ENCODE measurements at places on chromosomes 2 and 18.
A peak's percentile ranks its signal among the peaks of the same experiment; 100 is the strongest.

GRCh38 chr18:72652990-72653593, 109.0 kb upstream of the CBLN2 start:
- no peak for DNase-seq

DNA sequence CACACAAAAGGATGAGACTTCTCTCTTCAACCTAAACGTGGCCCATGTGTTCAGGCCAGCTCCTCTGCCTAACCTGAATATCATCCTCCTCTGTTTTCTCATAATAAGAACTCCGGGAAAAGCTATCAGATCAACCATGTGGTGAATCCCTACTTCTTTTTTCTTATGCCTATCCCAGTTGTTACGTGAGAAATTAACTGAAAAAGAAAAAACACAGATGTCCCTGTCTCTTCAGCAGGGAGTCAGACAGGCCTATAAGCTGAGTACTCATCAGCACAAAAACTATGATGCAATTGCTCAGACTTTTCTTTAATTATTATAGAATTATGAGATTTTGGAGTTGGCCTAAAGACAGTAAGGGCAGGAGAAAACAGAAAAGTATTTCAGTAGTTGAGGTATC, 613.0 kb upstream of the FSHR start:
- DNase-seq, result no peak

DNA sequence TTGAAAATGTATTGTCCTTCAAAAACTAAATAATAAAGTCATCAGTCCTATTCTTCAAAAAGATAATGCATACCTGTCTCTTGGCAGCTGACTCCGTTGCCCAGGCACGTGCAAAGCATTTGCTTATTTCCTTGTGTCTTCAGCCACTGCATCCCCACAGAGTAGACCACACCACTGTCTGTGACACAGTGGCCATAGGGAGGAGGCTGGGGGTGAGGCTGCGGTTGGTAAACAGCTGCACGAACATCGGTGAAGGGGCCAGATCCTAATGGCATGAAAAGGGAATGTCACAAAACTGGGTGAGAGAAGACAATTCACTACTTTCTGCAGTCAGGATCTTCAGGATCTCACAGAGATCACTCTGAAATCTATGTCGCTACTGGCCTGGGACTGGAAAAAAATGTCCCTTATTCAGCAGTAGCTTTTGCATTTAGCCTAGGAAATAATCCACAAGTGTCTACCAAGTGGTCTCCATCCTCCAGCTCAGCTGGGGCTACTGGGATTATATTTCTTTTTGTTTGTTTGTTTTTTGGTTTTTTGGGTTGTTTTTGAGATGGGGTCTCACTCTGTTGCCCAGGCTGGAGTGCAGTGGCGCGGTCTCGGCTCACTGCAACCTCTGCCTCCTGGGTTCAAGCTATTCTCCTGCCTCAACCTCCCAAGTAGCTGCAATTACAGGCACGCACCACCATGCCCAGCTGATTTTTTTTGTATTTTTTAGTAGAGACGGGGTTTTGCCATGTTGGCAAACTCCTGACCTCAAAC, 10.7 kb downstream of the FN1 start:
- no peak for DNase-seq

GRCh38 chr2:102636283-102636907, 17.0 kb downstream of the SLC9A2 start:
- DNase-seq, result no peak

- peak; percentile 42 for DNase-seq
Measured at GRCh38 chr2:105895990-105896764, 151.5 kb downstream of the NCK2 start.

DNA sequence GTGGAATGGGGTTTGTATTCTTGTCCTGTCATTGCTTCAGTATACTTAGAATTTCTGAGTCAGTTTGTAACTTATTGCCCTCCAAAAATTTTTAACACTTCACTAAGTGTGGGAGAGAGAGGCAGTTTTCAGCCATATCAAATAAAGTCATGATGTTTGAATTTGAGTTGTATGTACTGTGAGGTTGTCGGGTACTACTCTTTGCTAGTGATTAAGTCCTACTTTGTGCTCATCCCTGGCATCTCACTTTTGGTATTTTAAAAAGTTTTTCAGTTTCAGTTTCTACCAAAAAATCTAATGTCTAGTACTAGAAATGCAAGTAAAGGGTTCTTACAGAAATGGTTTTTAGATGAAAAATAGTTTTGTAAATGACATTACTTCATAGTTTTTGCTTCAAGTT, 40.7 kb downstream of the EIF5B start:
- DNase-seq, result no peak

DNA sequence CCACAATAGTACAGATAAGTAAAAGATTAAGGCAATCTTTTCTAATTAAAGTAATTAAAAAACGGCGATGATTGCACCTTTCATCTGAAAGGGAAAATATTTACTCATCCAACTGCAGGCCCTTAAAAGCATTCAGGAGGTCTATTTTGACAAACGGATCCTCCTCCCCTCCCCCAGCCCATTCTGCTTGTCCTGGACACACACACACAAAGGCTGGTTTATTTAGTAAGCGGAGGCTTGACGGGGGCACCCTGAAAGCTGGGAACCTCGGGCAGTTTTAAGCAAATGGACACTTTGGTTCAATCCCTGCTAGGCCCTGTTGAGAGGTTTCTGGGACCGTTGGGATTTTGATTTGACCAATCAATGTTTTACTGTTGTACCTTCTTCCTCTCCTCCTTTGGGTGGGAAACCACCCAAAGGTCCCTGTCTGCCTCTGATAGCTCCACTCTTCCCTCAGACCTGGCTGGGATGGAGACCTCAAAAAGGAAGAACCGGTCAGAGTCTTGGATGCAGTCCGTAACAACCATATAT, 135.8 kb upstream of the HAAO start:
- DNase-seq, result no peak

DNA sequence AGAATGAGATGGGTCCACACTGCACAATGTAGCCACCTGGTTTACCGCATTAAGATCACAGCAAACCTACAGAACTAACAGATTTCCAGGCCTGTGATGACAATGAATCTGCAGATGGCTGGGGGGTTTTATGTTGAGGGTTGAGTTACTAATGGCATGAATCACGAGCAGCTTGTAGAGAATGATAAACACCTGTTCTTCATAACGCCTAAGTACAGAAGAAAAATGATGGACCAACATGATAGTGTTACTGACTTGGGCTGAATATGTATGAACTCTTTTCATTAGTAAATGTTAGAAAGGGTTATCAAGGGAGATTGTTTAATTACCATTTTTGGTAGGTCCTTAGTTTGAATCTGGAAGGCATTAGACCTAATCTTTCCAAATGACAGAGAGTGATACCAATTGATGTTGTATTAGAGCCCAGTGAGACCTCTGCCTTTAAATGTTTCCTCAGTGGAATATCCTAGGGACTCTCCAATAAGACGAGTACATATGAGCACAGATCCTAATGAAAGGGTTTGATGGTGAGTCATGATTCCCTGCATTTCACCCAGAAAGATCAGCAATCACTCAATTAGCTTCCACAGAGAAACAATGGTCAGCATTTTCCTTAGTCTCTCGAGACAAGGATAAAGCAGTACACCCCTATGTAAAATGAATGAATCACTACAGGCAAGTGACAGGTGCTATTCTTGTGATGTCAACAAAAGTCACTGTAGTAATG, 243.8 kb downstream of the DLGAP1 start:
- no peak for DNase-seq

DNA sequence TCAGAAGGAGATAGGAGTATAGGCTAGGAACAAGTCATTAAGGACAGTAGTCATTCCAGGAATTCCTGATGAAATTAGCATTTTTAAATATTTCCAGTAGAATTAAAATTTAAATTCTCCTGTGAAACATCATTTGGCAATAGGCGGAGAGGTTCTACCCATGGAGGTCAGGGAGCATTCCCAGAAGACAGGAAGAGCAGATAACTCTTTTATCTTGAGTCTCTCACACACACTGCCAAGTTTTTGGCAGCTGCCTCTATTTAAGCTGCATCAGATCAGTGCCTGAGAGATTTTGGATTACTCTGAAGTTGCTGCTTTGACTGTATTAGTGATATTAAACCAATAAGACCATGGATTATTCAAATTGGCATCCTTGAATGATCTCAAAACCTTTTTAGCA, 714.7 kb downstream of the EPHA4 start:
- no peak for DNase-seq

- DNase-seq, result no peak
Measured at GRCh38 chr2:196362973-196363549, 191.7 kb upstream of the STK17B start.

DNA sequence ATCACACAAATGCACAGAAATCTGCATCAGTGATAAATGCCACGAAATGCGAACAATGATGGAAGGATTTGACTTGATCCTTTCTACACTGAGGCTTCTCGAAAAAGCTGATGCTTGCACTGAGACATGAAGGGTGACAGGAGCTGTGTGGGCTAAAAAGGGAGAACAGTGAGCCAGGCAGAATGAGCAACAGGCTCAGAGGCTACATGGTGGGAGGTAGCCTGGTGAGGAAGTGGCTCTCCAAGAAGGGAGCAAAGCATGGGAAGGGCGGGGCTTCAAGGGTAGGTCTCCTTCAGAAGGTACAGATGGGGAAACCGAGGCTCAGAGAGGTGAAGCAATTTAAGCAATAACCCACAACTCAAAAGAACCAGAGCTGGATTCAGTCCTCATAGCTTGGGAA, 82.4 kb downstream of the TRIM43 start:
- no peak for DNase-seq

DNA sequence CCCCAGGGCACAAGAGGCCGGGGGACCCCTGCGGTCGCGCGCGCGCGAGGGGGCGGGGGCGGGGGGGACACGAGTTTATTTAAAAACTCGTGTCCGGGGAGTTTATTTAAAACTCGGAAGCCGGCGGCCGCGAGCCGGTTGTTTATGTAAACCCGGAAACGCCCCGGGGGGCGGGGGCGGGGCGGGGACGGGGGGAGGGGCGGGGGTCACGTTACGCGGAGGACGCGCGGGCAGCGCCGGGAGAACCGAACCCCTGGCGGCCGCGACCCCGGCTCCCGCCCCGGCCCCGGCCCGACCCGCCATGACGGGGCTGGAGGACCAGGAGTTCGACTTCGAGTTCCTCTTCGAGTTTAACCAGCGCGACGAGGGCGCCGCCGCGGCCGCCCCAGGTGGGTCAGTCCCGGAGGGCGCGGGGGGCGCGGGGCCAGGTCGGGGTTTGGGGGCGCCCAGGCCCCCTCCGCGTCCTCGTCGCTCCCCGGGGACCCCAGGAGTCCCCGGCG, 4.4 kb downstream of the NFATC1 start:
- DNase-seq, result peak; percentile 51

GRCh38 chr2:222909286-222909685, 48.5 kb downstream of the ACSL3 start:
- DNase-seq, result no peak
